Muscle of leg (tissue), 16 donors: ENCODE measurements at places on chromosomes 1 and 21. TPM values are rescaled to one million over a fixed set of nuclear protein-coding genes. Genes with fewer than 3 reads are reported as not detected.

DNA sequence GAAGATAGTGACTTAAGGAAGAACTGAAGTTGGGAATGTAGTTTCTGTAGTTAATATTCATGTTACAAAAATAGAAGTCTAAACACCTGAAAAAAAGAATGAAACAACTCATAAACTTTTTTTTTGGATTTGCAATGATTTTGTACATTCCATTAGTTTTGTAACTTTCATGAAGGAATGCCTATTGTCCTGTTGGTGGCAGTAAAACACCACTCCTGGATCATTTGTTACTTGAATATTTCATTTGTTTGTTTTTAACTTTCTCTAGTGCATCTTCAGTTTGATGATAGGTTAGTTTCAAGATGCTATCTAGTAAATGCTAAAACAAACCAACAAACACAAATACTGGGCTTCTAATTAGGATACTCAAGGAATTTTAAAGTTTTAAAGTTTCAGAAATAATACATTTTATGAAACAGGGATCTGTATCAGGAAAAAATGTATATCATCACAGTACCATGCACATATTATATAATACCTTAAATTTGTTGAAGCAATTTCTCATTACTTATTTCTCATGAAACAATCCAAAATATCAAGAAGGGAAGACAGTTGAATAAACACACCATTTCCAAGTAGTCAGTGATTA, 229.7 kb upstream of the CACYBP start:
- DNase-seq, result peak; percentile 86

The RHBDL2 gene
- total RNA-seq, result 0.35 TPM

GRCh38 chr1:43382027-43382779, 7.4 kb downstream of the MED8 start:
- no peak for DNase-seq

The URB1 gene
- 11.5 TPM for total RNA-seq

- DNase-seq, result no peak
Observed at GRCh38 chr21:25029580-25029979, 577.7 kb downstream of the MRPL39 start.

GRCh38 chr1:160371756-160372155, 4.9 kb downstream of the NHLH1 start:
- no peak for DNase-seq

DNA sequence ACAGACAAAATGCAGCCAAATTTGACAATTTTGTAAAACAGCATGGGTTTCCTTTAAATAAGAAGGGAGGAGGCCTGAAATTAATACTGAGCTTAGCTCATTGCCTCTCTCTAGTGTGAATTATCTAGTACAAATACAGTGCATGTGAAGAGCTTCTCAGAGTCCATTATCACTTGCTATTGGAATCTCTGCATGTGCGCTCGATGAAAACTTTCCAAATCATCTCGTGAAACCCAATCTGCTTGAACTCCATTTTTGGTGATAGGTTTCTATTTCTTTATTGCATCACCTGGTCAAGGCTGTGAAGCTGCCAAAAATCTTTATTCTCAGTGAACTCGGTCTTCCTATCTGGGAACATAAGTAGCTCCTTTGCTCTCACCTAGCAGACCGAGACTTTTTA, 49.5 kb upstream of the LYPLAL1 start:
- peak; percentile 60 for DNase-seq

DNA sequence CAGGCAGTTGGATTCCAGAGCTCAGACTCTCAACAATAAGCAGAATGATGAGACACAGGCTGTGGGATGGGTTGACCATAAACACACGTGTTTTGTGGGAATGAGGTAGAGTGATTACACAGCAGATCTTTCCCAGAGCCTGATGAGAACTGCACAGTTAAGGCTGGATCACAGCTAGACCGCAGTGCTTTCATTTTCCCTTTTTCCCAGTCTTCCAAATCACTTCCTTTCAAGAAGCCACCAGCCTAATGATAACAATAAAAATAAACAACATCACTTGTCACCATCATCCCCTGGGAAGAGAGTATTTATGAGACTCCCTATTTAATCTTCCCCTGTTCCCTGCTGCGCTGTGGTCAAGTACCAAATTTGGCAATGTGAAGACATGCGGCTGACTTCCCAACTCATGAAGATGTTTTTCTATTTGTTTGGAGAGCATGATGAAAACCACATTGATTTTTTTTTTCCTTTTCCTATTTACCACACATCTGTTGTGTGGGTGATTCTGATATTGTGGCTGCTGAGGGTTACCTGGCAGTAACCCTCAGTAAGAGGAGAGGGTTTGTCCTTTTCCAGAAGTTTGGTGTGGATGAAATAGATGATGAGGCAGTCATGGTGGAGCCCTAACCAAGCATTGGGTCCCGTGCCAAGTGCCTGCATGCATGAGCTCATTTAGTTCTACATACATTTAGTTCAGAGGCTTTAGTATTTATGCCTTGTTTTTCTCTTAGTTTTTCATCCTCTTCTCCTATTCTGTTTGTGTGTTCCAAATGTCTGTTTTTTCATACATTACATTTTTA, 248.9 kb upstream of the HOOK1 start:
- DNase-seq, result peak; percentile 29
